ENCODE measurements at places on chromosomes 3 and 15.

DNA sequence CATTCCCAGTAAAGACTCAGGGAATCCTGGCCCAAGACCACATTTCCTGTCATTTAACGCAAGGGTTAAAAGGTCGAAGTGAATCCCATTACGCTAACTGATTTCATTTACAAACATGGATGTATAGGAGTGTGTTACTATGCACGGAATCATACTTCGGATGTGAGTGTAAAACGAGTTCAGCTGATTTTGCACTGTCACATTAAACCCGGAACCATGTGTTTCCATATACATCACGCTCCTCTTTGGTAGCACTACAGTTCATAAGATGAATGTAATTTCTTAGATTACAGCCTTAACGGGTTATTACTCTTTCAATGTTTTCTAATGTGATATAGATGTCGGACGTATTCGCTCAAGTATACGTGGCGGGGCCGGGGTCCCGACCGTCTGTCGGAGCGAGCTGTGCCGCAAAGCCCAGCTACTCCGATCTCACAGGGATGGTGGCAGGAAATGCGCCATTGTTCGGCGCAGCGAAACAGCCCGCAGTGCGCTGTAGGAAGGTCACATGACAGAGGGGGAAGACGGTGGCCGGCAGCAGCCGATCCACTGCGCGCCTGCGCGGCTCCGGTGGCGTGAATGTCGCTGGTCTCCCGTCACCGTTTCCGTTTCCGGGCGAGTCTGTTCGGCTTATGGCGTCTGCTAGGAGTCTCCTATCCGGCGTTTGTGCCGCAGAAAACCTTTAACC is 97.3 kb downstream of the NPAP1 start:
- peak; percentile 67 for DNase-seq

DNA sequence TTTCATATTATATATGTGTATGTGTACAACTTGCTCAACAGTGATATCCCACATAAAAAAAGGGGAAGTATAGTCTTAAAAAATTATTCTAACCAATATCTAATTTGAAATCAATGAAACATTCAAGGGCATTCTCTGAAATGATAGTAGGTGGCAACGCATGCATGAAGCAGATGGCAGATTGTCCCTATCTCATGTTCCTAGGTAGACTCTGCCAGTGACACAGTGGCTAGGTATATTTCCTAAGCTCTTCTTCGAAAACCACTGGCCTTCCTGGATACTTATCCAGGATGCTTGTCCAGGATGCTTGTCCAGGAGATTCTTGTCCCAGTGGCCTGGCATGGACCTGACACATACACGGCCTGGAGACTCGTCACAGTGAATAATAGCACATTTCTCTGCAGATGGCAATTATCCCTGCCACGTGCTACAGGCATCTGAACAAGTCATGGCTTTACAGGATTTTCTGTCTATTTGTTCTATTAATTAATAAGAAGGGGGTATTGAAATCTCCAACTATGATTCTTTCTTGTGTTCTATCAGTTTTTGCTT is 54.9 kb downstream of the OCA2 start:
- DNase-seq, result no peak

DNA sequence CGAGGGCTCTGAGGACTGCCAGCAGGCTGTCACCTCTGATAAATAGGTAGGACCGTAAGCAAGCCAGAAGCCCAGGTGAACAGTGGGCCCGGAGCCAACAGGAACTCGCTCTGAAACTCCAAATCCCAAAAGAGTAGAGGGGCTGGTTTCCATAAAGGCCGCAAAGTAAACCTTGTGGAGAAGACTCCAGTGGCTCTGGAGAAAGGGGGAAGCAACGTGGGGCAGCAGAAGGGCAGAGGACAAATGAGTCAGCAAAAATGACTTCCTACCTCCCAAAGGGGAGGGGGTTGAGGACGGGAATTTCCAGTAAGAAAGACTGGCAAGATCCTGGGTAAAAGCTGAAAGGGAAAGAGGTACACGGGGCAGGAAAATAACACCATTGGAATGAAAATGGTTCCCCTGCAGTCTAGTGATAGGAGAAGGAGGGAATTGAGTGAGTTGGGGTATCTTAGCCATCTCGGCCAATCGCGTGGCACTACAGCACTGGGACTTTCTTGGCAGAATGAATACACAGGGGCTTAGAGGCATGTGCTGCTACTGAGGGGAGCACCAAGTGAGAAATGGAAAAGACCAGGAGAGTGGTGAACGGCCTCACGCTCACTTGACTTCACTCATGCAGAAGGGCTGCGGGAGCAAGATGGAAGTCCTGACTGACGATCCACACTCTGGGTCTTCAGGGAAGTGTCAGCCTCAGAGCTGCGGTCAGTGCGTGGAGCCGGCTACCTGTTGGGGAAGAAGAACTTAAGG is 33.2 kb downstream of the BMF start:
- DNase-seq, result no peak

DNA sequence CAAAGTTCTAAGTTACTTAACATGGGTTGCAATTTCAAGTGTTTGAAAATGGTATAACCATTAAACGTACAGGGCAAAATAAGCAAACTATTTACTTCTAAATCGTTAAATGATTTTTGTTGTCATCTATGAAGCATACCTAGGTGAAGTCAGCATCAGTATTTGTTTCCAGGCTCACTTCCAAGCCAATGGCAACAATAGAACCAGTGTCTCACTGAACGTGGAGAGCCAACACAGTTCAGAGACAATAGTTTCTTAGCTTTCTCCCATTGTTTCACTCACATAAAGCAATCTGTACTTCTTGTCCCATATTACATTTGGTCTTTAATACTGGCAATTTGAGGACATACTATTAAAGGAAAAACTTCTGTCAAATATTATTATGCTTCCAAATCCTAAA is 397.2 kb downstream of the MECOM start:
- DNase-seq, result no peak

DNA sequence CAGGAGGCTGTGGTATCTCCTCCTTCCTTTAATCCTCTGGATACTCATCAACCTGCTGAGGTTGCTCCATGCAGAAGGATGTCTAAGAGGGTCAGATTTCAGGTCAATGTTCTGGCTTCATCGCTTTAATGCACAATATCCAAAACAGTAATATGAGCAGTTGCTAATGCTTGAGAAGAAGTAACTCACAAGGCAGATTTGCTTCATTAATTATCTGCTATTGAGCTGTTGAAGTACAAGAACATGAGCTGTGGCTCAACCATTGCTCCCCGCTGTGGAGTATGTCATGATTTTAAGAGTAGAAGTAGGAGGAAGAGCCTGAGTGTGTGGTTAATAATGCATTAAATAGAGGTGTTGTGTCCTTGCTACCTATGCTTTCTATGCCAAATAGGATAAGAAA is 1412.9 kb upstream of the ALCAM start:
- DNase-seq, result no peak

- DNase-seq, result no peak
Observed at GRCh38 chr3:12351145-12351544, 62.3 kb downstream of the PPARG start.

GRCh38 chr15:57314221-57314620 is 62.1 kb upstream of the CGNL1 start:
- DNase-seq, result no peak

DNA sequence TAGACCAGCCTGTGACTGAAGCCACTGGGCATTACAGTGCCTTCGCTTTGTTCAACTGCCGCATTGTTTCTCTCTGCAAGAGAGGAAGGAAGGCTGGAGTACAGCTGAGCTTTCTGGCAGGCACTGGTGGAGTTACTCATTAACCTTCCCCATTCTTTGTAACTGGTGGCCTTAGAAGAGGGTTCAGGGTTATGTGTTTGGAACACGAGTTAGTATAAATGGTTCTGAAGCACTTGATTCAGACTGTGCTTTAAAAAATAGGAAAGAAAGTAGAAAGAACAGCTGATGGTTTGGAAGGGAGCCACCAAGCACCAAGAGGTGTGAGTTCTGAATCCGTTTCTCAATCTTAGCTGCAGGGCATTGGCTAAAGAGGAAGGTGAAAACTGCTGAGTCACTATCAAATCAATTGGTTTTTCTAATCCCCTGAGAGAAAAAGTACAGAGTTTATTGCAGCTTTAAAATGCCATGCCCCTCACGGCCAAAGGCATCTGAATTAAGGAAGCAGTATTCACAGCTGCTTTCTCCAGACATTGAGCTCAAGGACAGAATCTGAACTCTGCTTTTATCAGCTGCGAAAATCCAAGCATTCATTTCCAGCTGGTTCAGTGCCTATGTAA is 3.6 kb downstream of the HGD start:
- no peak for DNase-seq

DNA sequence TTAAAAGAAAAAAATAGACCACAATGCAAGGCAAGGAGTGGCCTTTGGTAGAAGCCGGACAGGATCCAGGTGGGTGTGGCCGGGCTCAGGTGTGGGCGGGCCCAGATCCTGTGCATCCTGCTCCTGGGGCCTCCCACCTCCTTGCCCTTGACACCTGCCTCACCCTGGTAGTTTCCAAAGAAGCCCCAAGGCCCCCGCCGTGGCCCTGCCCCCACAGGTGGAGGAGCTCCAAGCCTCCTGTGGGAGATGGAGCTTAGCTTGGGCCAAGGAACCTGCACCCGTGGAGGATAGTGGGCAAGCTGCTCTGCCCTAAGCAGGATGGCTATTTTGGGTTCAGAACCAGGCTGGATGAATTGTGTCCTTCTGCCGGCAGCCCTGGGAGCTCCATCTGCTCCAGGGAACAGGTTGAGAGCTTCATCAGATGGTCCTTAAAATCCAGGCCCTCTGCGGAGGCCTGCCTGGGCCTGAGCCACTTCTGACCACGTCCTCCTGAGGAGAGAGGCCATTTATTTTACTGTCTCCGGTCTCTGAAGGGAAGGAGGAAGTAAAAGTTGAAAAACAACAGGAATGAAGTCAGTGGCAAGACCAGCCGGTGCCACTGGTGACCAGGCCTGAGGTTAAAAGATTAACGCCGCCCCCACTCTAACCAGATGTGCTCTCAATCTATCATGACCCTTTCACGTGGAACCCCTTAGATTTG is 53.9 kb upstream of the KLF13 start:
- DNase-seq, result no peak

DNA sequence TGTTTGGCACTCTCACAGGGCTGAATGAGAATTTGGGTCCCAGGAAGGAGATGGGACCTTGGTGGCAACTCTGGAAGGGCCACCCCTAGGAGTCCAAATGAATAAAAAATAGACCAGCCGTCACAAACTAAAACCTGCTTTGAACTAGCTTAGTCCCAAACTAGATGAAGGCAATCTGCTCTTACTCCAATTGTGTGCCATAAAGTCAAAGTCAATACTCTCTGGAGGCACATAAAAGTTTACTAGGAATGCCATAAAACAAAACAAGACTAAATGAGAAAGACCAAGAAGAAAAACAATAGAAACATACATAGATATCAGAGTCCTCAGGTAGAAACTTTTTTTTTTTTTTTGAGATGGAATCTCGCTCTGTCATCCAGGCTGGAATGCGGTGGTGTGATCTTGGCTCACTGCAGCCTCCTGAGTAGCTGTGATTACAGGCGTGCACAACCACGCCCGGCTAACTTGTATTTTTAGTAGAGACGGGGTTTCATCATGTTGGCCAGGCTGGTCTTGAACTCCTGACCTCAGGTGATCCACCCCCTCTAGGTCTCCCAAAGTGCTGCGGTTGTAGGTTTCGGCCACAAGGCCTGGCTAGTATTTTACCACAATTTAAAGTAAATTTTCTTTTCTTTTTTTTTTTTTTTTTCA is 8.1 kb downstream of the GOLGA6L2 start:
- DNase-seq, result no peak

DNA sequence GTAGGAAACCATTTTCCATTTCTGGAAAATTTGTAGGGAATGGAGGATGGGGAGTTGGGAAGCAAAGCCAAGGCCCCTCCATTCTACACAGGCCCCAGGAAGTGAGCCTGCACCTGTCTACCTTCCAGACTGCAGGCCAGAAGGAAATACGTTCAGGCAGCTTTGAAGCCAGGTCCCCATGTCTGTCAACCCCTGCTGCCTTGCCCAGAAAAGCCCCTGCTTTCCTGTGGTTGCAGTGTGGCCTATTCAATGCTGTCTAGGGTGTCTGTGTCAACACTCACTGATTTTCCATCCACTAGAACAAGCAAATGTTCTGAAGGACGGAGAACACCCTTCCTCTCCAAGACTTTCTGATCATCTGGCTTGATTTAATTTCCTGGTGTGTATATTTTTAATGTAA is 281.9 kb downstream of the TLE3 start:
- no peak for DNase-seq

- no peak for DNase-seq
Observed at GRCh38 chr3:23840521-23840920, 34.8 kb downstream of the UBE2E1 start.

DNA sequence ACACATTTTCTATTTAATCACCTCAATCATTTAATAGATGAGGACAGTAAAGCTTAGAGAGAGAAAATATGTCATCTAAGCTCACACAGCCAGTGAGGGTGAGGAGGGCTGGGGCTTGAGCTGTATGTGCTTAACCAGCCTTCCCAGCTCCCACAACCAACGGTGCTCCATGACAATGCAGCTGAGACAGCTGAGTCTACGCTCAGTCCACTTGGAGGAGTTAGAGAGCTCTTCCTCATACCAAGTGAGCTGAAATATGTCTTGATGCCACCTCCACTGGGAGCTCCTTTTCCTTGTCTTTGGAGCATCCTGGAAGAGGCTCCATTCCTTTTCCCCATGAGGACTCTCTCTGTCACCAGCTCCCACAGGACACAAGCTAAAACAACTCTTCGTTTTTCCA is 9.3 kb downstream of the HOMER2 start:
- DNase-seq, result no peak

GRCh38 chr3:132679911-132680310 is 19.8 kb downstream of the UBA5 start:
- no peak for DNase-seq

GRCh38 chr15:70466895-70467529 is 296.3 kb downstream of the UACA start:
- peak; percentile 50 for DNase-seq

DNA sequence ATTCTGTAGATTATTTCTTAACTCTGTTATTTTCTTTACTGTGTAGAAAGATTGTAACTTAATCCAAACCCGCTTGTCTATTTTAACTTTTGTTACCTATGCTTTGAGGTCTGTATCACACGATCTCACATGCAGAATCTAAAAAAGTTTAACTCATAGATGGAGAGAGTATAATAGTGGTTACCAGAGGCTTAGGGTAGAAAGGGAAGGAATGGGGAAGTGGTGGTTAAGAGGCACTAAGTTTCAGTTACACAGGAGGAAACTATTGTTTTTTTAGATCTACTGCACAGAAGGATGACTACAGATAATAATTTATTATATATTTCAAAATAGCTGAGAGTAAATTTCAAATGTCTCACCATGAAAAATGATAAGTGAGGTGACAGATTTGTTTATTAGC is 515.2 kb downstream of the RSL24D1 start:
- DNase-seq, result no peak

- no peak for DNase-seq
Observed at GRCh38 chr3:69370901-69371301, 15.0 kb downstream of the FRMD4B start.

GRCh38 chr15:39752991-39753390 is 29.6 kb downstream of the FSIP1 start:
- DNase-seq, result no peak

GRCh38 chr3:171915275-171915674 is 72.1 kb downstream of the TMEM212 start:
- no peak for DNase-seq

All from stimulated activated CD4-positive, alpha-beta T cell treated with anti-CD3 and anti-CD28 coated beads, Interleukin-2, amount 100 ng/mL, for 24 hours (primary cell).